ENCODE measurements at places on chromosomes 4 and X.

GRCh38 chr4:96293806-96294205 lies 453.9 kb downstream of the PDHA2 start:
- DNase-seq: no peak

- no peak for DNase-seq
These were observed 21.5 kb downstream of the NAT8L start for GRCh38 chr4:2080429-2081300.

DNA sequence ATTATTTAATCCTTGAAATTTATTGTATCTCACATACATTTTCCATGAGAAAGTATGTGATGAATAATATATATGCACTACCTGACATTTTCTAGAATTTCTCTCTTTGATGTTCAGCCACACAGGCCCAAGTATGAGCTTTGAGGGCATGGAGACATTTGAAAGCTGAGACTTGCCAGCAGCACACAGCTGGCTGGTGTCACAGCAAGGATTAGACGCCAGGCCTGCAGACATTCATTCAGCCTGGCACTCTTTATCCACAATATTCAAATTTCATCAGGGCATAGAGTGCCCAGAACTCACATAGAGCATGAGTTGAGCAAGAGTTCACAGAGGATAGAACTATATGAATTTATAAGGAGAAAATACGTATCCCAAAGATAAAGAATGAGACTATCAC lies 74.0 kb downstream of the GRIA2 start:
- no peak for DNase-seq

GRCh38 chr4:167956676-167957075 lies 135.7 kb upstream of the ANXA10 start:
- DNase-seq: no peak

DNA sequence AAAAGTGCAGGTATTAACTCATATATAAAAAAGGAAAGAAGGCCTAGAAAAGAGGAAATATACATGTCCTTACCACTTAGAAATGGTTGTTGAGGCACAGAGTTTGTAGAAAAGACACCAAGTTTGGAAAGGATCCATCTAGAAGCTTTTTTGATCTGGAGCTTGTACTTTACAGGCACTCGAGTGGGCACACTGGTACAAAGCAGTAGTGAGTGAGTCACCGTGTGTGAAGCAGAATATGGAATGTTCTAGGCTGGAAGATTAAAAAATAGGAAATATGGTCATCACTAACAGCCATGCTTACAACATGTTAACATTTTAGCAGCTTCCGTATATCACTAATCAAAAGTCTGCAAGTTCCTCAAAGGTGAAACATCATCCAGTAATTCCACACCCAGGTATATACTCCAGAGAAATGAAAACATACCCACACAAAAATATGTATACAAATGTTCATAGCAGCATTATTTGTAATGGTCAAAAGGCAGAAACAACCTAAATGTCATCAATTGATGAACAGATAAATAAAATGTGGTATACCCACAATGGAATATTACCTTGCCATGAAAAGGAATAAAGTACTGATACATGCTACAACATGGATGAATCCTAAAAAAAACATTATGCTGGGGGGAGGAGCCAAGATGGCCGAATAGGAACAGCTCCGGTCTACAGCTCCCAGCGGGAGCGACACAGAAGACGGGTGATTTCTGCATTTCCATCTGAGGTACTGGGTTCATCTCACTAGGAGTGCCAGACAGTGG lies 69.5 kb downstream of the FRYL start:
- no peak for DNase-seq

GRCh38 chr4:85475631-85476233 lies 782 bp downstream of the ARHGAP24 start:
- no peak for DNase-seq

- DNase-seq: peak; percentile 61
These were observed 36.9 kb upstream of the SYTL4 start for GRCh38 chrX:100768679-100769338.

DNA sequence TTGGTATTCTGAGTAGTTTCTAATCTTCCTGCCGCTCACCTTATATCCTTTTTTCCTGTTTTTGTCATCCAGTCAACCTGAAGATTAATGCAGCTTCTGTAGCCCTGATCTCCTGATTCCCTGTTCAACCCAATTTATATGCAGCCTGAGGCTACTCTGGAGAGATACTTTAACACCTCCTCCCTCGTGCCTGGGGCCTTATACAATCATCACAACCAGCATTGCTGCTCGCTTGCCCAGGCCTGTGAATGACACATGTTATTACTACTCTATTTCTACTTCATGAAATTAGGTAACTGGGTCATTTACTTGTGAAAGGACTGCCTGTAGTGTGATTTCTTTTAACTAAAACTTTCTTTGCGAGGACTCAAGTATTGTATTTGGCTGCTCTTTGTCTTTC lies 33.7 kb upstream of the WDR17 start:
- DNase-seq: no peak

- DNase-seq: no peak
These were observed 2162.1 kb upstream of the TENM3 start for GRCh38 chr4:180081072-180081471.

GRCh38 chrX:148466292-148466691 lies 34.1 kb upstream of the AFF2 start:
- DNase-seq: no peak

- no peak for DNase-seq
These were observed 517.1 kb downstream of the PCDH7 start for GRCh38 chr4:31237233-31237632.

GRCh38 chr4:26792639-26793038 lies 68.0 kb upstream of the STIM2 start:
- DNase-seq: no peak

DNA sequence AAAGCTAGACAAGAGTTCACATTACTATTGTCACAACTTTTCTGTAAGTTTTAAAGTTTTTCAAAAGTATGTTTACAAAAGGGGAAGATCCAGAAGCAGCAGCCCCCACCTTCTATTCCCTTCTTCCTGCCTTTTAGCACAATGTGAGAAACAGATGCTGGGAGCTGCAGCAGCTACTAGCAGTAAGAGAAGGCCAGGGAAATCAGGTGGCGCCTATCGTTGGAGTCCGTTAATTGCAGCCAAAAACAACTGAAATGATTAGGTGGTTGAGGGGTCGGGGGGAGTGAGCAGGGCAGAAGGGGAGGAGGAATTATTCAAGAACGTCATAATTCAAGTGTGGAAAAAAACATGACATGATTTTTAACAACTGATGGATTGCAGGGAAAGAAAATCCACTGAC lies 27.4 kb downstream of the FRYL start:
- DNase-seq: no peak

GRCh38 chr4:129346036-129346435 lies 250.1 kb downstream of the C4orf33 start:
- no peak for DNase-seq

DNA sequence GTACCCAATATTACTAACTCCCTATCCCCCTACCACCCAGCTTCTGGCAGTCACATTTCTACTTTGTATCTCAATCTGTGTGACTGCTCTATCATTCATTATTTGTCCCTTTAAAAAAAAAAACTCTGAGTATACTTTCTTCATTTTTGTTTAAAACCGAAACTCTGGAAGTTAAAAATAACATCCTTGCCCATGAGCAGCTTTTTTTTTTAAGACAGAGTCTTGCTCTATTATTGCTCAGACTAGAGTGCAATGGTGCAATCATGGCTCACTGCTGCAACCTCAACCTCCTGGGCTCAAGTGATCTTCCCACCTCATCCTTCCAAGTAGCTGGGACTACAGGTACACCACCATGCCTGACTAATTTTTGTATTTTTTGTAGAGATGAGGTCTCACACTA lies 15.8 kb downstream of the UBE2K start:
- no peak for DNase-seq

GRCh38 chr4:99205153-99205979 lies 13.7 kb downstream of the ADH6 start:
- peak; percentile 67 for DNase-seq

- DNase-seq: no peak
These were observed 34.7 kb downstream of the SH3RF1 start for GRCh38 chr4:169236078-169236477.

GRCh38 chr4:91961504-91961903 lies 342.3 kb upstream of the GRID2 start:
- DNase-seq: no peak

- DNase-seq: peak; percentile 8
These were observed 4.7 kb upstream of the JAKMIP1 start for GRCh38 chr4:6204871-6205566.

- no peak for DNase-seq
These were observed 88.9 kb upstream of the FAT4 start for GRCh38 chr4:125225806-125226205.

- peak; percentile 38 for DNase-seq
These were observed 79.8 kb upstream of the SMARCAD1 start for GRCh38 chr4:94127707-94128328.

- DNase-seq: no peak
These were observed 766.0 kb downstream of the TRIML1 start for GRCh38 chr4:188905248-188905647.

DNA sequence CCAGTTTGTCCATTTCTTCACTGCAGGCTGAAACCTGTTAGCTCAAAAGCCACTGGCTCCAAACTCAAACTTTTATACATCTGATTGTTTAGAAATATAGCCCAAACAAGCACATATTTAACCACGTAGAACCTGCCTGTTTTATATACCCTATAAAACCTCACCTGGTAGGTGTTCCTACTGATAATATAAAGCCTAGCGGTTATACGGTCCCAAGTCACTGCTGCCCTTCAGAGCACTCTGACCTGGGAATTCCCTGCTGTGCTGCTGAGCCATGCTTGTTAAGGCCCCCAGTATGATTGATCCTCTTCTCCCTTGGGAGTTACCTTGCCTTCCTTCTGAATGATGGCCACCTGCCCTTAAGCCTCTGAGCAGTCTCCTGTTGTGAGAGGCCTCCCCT lies 432.8 kb upstream of the LCORL start:
- DNase-seq: no peak

DNA sequence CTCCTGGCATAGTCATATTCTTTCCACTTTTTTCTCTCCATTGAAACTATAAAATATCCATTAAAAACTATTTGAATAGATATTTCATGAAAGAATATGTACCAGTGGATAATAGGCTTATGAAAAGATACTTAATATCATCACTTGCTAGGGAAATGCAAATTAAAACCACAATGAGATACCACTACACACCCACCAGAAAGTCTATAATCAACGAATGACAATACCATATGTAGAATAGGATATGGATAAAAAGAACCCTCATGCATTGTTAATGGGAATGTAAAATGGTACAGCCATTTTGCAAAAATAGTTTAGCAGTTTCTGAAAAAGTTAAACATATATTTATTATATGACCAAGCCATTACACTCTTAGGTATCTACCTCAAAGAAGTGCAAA lies 218.7 kb upstream of the GPC4 start:
- no peak for DNase-seq

DNA sequence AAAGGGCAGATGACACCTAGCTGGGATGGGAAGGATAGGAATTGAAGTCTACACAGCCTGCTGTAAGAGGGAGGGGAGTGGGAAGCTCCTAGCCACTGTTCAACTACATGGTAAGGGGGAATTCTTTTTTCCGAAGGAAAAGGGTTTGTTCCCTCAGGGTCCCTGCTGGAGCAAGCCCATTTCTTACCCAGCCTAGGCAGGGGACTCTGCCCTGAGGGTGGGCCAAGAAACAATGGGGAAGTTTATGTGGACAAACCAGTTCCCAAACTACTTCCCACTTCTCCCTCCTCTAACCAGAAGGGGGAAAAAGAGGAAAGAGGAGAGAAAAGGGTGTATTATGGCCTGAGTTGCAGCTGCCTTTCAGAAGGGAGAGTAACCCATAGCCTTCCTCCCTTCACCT lies 13.5 kb upstream of the VSIG4 start:
- no peak for DNase-seq

DNA sequence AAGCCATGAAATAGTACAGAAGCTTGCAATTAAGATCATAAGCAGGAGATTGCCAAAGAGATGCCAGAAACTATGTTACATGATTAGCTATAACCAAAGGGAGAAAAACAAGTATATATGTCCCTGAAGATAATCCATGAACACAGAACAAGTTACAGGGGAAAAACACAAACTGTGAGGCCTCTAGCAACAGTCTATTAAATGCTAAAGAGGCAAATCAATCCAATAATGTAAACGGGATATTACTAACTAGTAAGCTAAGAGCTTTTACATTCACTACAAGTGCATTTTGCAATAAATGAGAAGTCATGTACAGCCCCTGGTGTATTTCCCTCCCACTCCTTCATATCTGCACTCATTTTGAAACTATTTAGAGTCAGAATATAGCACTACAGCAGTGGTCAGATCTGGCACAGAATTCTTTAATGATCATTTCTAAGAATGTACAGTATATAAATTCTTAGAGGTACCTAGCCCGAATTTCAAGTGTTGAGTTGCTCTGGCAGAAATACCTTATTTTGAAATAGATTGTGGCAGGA lies 449.8 kb upstream of the SMIM31 start:
- DNase-seq: no peak

- no peak for DNase-seq
These were observed 75.7 kb upstream of the WDR1 start for GRCh38 chr4:10192331-10192730.

GRCh38 chrX:150446995-150447394 lies 83.9 kb downstream of the MAMLD1 start:
- no peak for DNase-seq

DNA sequence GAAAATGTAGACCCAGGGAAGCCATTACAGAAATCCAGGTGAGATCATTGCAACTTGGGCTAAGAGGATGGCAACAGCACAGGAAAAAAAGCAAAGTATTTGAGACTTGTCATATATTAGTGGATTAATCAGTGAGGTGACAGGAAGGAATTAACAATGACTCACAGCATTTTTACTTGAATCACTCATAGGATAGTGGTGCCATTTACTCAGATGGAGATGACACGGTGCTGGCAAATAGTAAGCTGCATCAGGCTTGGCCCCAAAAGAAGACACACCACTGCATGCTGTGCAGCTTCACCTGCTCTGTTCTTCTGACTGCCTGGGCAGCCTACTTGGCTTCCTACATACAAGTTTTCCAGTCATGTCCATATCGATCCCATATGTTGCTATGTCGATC lies 144.8 kb downstream of the FRYL start:
- DNase-seq: no peak

GRCh38 chrX:119984652-119985051 lies 41.1 kb upstream of the NKAP start:
- DNase-seq: no peak

DNA sequence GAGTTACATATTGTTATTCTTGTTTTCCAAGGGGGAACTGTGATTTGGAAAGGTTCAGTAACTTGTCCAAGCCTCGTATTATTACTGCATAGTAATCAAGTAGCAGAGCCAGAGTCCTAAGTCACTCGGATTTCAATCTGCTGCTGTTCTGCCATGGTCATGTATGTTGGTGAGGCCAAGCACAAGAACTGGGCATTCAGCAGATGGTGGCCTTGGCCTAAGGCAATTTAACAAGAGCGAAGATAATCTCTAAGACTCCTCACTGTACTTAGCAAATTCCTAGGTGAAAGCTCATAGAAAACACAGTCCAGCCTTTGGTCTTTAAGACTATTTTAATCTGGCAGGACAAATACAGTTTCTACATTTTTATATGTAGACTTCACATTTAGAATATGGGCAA lies 64.8 kb downstream of the NDST3 start:
- peak; percentile 22 for DNase-seq

GRCh38 chr4:122293374-122294365 lies 85.1 kb upstream of the ADAD1 start:
- no peak for DNase-seq

- no peak for DNase-seq
These were observed 9.7 kb downstream of the EFNB1 start for GRCh38 chrX:68838571-68838910.
